ENCODE measurements at places on chromosomes 2 and 18. TPM values are rescaled to one million over a fixed set of nuclear protein-coding genes. Genes with fewer than 3 reads are reported as not detected.

DNA sequence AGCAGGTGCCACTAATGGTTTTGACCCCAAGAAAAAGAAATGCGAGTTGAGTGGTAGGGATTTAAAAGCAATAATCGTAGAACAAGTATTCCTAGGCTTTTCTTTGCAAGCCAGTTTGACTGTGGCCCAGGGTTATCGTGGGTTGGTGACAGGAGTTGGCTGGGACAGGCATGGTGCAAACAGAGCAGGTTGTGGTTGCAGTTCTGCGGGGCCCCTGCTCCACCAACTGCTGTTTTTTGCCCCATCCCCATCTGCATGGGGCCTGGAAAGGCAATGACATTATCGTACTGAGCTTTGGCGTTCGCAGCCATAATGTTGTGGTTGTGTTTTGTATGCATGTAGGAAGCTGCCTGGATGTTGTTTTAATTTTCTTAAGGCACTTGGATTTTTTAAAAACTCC is 274.0 kb downstream of the TSN start:
- H3K4me1 ChIP-seq: no peaks in the 10 kb centered on the region
- no peaks in the 10 kb centered on the region for H3K36me3 ChIP-seq
- peaks cover 9% of the 10 kb centered on the region for H3K27me3 ChIP-seq
- no peak overlapping the region for H3K4me3 ChIP-seq
- no peak overlapping the region for H3K27ac ChIP-seq
- no peak for DNase-seq

GRCh38 chr2:121019756-121020155 is 265.2 kb downstream of the TFCP2L1 start:
- H3K4me3 ChIP-seq: no peak overlapping the region
- H3K4me1 ChIP-seq: no peaks in the 10 kb centered on the region

DNA sequence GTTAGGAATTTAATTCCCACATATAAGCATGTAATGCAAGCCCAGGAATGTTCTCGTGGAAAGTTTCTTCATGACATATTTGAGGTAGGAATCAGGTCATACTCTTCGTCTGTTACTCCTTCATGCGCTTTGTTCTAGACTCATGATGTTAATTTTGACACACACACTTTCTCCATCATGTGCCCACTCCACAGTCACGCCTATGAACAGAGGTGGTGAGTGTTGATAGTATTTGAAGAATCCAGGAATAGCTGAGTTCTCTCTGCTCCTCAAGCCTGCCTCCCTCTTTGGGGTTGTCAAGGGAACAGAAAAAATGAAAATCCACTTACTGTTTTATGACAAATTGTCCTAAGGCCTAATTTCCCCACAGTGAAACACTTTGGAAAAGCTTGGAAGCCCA is 117.3 kb upstream of the SERPINE2 start:
- H3K27me3 ChIP-seq: peaks cover 6% of the 10 kb centered on the region
- DNase-seq: no peak

DNA sequence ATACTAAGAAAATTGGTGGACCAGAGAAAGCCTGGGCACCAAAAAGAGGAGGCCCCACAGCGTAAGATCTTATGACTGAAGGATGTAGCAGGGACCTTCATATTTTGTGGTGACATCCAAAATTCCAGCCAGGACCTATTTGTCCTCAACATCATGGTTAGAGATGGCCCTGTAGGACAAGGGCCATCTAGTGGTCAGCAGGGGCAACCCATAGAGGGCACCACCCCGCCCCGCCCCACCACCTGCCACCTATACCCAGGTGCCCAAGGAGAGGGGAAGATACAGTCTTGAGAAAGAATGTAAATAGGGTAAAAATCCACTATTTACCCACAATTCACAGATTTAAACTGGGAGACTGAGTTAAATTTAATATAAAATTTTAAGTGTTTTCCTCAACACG is 59.6 kb upstream of the TMEM163 start:
- H3K4me3 ChIP-seq: no peak overlapping the region
- DNase-seq: no peak
- H3K36me3 ChIP-seq: no peaks in the 10 kb centered on the region
- H3K27me3 ChIP-seq: peaks cover 7% of the 10 kb centered on the region
- peaks cover 9% of the 10 kb centered on the region for H3K4me1 ChIP-seq
- no peak overlapping the region for H3K27ac ChIP-seq

DNA sequence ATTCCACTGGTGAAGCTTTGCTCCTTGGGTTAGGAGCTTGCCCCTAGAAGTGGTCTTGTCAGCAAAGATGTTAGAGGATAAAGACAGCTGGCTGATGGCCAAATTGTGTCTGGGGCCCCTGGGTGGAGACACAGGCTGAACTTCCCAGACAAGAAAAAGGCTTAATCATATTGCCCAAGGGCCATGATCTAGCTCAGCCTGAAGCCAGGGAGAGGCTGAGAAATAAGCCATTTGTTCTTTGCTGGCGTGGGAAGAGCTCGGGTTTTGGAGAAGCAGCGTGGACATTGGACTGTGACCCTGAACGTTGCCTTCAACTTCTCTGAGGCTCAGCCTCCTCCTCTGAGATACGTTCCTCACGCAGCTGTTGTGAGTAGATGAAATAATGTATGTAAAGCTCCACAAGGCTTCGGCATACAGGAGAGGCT is 153.0 kb downstream of the ZFP36L2 start:
- no peaks in the 10 kb centered on the region for H3K4me1 ChIP-seq
- no peak overlapping the region for H3K4me3 ChIP-seq
- H3K27me3 ChIP-seq: no peaks in the 10 kb centered on the region
- H3K36me3 ChIP-seq: no peaks in the 10 kb centered on the region
- no peak overlapping the region for H3K27ac ChIP-seq
- DNase-seq: no peak

The METTL8 gene
- 20.0 TPM for total RNA-seq

DNA sequence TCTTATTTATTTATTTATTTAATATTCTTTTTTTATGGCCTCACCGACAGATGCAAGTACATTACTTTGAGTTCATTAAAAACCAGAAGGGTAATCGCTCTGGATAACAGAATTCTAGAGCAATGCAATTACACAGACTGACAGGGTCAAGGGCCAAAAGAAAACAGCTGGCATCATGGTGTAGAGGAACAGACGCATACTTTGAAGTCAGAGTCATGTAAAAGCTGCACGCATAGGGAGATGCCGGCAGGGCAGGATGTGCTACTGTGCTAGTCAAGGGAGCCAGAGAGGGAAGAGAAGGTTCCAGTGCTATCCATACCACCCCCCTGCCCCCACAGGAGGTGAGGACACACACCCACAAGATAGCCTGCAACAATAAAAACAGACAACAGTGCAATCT is 115.2 kb upstream of the TFCP2L1 start:
- peaks cover 55% of the 10 kb centered on the region for H3K36me3 ChIP-seq
- no peaks in the 10 kb centered on the region for H3K27me3 ChIP-seq
- H3K4me3 ChIP-seq: no peak overlapping the region
- H3K27ac ChIP-seq: no peak overlapping the region
- peaks cover 2% of the 10 kb centered on the region for H3K4me1 ChIP-seq
- DNase-seq: no peak

The CACNB4 gene
- total RNA-seq: 0.28 TPM

DNA sequence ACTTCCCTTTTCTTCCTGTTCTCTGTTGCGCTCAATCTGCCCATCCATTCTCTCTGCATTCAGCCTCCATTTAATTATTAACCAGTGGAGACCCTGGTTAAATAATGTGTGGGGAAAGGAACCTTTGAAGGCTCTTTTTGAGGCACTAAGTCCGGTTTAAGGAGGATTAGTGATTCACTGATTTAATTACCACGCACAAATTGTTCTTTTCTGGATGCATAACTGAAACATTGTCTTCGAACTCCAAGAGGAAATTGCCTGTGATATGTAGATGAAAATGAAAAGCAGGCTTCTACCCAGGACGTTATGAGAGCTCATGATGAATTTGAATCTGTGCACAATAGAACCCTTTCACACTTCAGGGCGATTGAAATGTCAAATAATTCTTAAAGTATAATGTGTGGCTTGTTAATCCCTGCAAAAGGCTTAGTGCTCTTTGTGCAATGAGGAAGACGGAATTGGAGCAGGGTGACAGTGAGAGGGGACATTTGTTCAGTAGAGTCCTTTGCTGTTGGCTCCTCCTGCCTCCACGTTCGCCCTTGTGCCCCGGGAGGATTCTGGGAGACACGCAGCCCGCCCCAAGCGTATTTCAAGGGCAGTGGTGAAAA is 51.1 kb upstream of the ZNF236 start:
- H3K4me3 ChIP-seq: no peak overlapping the region
- peaks cover 27% of the 10 kb centered on the region for H3K27me3 ChIP-seq
- DNase-seq: no peak
- peaks cover 15% of the 10 kb centered on the region for H3K36me3 ChIP-seq

The OTX1 gene
- 0.30 TPM for total RNA-seq

DNA sequence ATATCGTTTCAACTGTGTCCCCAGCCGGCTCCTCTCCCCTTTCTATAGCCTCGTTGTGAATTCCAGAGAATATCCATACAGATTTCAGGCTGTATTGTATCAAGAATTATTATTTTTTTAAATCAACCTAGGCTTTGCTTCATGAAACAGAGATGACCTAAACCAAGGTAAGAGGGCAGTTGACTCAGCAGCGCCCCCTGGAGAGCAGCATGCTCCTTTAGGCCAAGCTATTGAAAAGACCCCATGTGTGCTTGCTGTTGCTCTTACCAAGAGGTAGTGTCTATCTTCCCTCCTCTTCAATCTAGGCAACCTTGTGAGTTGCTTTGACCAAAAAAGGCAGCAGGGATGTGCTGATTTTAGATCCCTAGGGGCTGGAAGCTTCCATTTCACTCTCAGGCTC is 426.7 kb upstream of the SMIM21 start:
- H3K4me1 ChIP-seq: no peaks in the 10 kb centered on the region
- no peaks in the 10 kb centered on the region for H3K36me3 ChIP-seq
- no peak for DNase-seq
- H3K27ac ChIP-seq: no peak overlapping the region

- H3K27ac ChIP-seq: no peak overlapping the region
- peaks cover 21% of the 10 kb centered on the region for H3K36me3 ChIP-seq
- DNase-seq: peak; percentile 18
- no peaks in the 10 kb centered on the region for H3K27me3 ChIP-seq
These were observed 68.3 kb downstream of the PTPN4 start for GRCh38 chr2:119827866-119828507.

All from activated CD4-positive, alpha-beta memory T cell treated with anti-CD3 and anti-CD28 coated beads, Interleukin-2, amount 10 ng/mL, durations not matched to agents 7 days and 5 days (primary cell).